ENCODE measurements at places on chromosomes 16 and 17. TPM values are rescaled to one million over a fixed set of nuclear protein-coding genes. Genes with fewer than 3 reads are reported as not detected.

DNA sequence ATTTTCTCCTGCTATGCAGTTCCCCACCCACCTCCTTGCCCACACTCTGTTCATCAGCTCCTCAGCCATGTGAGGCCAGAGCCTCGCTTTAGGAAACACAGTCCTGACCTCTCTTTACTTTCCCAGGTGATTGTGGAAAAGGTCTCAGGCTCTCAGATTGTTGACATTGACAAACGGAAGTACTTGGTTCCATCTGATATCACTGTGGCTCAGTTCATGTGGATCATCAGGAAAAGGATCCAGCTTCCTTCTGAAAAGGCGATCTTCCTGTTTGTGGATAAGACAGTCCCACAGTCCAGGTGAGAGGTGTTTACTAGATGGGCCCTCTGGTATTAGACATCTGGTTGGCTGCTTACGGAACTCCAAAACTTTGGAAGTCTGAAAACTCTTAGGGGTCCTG, 1.7 kb downstream of the GABARAPL2 start:
- DNase-seq, result no peak

ALOX12B gene
- 10.9 TPM for total RNA-seq

GRCh38 chr17:41251261-41251660, 1.8 kb downstream of the KRTAP9-4 start:
- DNase-seq, result no peak

DNA sequence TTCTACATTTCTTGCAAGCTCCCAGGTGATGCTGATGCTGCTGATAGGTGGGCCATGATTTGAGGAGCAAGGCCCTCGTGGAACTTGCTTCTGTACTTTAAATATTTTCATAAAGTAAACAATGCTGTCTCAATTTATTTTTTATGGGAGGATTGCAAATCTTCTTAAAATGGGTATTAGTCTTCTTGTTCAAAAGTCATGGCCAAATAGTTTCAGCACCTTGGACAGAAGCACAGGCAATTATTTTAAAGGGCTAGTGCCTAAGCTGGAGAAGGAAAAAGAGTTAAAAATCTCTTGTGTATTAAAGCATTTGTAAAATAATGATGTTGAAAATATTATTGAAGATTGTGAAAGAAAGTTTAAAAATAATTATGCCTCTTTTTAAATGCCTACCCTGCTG, 50.5 kb downstream of the GPR139 start:
- no peak for DNase-seq

- DNase-seq, result no peak
Observed at GRCh38 chr16:66512272-66513110, 37.4 kb downstream of the TK2 start.

DNA sequence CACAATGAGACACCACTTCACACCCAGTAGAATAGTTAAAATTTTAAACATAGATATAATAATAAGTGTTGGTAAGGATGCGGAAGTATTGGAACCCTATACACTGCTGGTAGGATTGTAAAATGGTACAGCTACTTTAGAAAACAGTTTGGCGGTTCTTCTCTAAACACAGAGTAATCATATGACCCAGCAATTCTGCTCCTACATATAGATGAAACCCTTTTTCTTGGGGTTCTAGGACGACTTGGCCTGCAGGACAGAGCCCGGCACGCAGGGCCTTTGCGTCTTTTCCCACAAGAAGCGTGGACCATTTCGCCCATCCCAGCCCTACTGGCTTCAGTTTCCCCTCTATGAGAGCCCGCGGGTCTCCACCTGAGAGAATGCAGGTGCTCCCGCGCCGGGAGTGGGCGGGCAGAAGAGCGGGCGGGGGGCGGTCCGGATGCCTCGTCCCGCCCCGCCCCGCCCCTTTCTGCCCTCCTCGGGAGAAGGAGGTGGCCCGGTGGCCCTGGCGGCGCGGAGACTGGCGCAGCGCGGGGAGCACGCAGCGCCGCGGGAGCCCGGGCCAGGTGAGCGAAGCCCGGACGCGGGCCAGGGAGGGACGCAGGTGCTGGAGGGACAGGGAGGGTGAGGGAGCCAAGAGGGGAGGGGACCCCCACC, at the start of gene SDR42E2:
Gene SDR42E2 (plus strand): TSS at position 508 of the 657 bp plus-strand sequence. CDS start 3,077 bp downstream, outside the sequence.
- DNase-seq, result no peak

GRCh38 chr17:9258115-9259015, 237.1 kb downstream of the NTN1 start:
- no peak for DNase-seq

GRCh38 chr17:2172077-2172851, 117.4 kb downstream of the HIC1 start:
- DNase-seq, result peak; percentile 98

KRTAP1-5 gene
- total RNA-seq, result 14.1 TPM

CIBAR2 gene
- total RNA-seq, result not detected

GRCh38 chr17:57935833-57936807, 19.1 kb downstream of the CUEDC1 start:
- no peak for DNase-seq

C16orf74 gene
- total RNA-seq, result 5.2 TPM

CD300A gene
- 6.0 TPM for total RNA-seq

- no peak for DNase-seq
Observed at GRCh38 chr17:50911890-50912289, 45.7 kb upstream of the TOB1 start.

GRCh38 chr16:71916397-71916920, 21.1 kb downstream of the IST1 start:
- no peak for DNase-seq

PABPN1L gene
- total RNA-seq, result not detected

C1QL1 gene
- total RNA-seq, result 0.20 TPM

- peak; percentile 58 for DNase-seq
Observed at GRCh38 chr17:58006560-58006923, 504 bp downstream of the SRSF1 start.

OR4D1 gene
- not detected for total RNA-seq

GRCh38 chr17:16272111-16272840, 55.3 kb downstream of the PIGL start:
- DNase-seq, result no peak

All from skin of body (tissue), 3 donors.